Psoas muscle (tissue), 8 donors: ENCODE measurements at places on chromosomes 4 and X. TPM values are rescaled to one million over a fixed set of nuclear protein-coding genes. Genes with fewer than 3 reads are reported as not detected.

GRCh38 chr4:64712590-64712989 lies 303.3 kb upstream of the TECRL start:
- no peak for DNase-seq
- H3K4me3 ChIP-seq = no peak overlapping the region
- no peaks in the 10 kb centered on the region for H3K36me3 ChIP-seq
- no peak overlapping the region for H3K27ac ChIP-seq

DNA sequence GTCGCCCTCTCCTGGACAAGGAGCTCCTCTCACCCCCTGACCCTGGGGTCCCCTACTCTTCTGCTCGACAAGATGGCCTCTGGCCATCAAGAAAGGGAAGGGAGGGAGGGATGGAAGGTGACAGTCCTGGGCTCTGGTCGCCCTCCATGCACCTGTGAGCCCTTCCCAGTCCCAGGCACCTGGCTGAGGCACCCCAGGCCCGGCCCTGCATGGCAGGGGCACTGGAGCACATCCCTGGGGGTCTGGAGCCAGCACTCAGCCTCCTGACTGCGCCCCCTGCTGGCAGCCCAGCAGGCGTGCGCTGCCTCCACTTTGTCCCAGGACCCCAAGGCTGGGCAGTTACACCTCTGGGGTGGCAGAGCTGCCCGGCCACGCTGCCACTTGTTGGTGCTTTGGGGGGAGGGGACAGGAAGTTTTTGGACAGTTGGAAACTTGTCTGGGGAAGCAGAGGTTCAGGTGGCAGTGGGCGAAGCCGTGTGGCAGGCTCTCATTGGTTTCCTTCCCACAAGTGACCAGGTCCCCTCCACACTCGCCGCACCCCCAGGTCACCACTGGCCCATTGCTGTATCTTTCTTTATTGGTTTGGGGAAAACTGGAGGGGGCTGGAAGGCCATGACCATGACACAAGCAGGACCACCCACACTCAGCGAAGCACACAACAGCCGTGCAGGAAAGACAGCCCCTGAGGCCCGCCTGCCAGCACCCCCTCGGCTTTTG lies 4.3 kb downstream of the PNCK start:
- H3K4me1 ChIP-seq = no peaks in the 10 kb centered on the region
- no peaks in the 10 kb centered on the region for H3K27me3 ChIP-seq
- DNase-seq = no peak
- no peak overlapping the region for H3K4me3 ChIP-seq

DNA sequence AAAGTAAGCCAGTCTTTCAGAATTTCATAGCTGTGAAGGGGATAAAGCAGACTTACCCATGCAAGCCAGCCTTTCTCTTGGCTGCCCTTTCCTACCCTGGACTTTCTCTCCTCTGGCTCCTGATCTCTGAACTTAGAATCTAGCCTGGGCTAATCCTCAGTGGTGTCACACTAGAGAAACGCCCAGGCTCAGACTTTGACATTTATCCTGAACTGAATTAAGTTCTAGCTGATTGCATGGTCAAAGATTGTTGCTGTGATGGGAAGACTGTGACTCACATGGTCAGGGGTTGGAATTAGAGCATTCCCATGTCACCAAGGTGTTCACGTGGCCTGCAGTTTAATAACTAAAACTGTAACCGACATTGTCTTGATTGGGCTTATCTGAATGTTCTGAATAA lies 469.5 kb upstream of the FAT1 start:
- no peak overlapping the region for H3K4me3 ChIP-seq
- H3K36me3 ChIP-seq = no peaks in the 10 kb centered on the region
- H3K4me1 ChIP-seq = no peaks in the 10 kb centered on the region
- no peak for DNase-seq
- H3K27ac ChIP-seq = no peak overlapping the region

DNA sequence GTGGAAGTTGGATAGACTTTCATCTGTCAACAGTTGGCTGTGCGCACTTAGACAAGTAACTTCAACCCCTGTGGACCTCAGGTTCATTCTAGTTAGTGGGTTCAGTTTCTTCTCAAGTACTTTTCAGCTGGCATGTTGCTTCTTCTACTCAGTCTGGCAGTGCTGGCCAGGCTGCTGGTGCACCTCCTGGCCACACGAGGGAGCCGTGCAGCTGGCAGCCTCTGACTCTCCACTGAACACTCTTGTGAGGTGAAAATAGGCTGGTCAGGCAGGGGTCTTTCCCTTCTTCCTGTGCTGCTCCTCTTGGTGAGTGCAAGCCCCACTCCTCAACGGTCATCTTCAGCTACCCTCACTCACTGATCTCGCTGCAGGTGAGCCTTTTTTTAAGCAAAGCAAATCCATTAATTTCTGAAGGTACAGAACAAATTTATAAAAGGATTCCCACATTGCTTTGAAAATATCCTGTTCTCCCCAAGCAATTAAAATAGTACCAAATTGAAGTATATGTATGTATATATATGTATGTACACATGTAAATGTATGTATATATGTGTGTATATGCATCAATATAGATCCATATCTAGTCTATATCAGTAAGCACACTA lies 30.6 kb downstream of the LONRF3 start:
- no peaks in the 10 kb centered on the region for H3K4me1 ChIP-seq
- no peak overlapping the region for H3K27ac ChIP-seq
- H3K27me3 ChIP-seq = no peaks in the 10 kb centered on the region
- no peak overlapping the region for H3K4me3 ChIP-seq
- peaks cover 8% of the 10 kb centered on the region for H3K36me3 ChIP-seq
- DNase-seq = peak; percentile 74

GRCh38 chr4:183171484-183172267 lies 72.6 kb downstream of the WWC2 start:
- H3K4me3 ChIP-seq = no peak overlapping the region
- DNase-seq = no peak
- H3K27ac ChIP-seq = no peak overlapping the region
- H3K4me1 ChIP-seq = peaks cover under 1% of the 10 kb centered on the region

- no peak overlapping the region for H3K27ac ChIP-seq
- DNase-seq = no peak
- no peaks in the 10 kb centered on the region for H3K36me3 ChIP-seq
- no peak overlapping the region for H3K4me3 ChIP-seq
Observed at GRCh38 chr4:119068529-119068962, 67.1 kb upstream of the MYOZ2 start.

The TBX22 gene
- not detected for total RNA-seq

The GPR119 gene
- total RNA-seq = not detected

The TEX13C gene
- not detected for total RNA-seq

The MAP9 gene
- total RNA-seq = 0.85 TPM
